ENCODE measurements at places on chromosomes 1 and 21.

GRCh38 chr1:59917026-59917784, 9.4 kb downstream of the CYP2J2 start:
- no peak for DNase-seq

DNA sequence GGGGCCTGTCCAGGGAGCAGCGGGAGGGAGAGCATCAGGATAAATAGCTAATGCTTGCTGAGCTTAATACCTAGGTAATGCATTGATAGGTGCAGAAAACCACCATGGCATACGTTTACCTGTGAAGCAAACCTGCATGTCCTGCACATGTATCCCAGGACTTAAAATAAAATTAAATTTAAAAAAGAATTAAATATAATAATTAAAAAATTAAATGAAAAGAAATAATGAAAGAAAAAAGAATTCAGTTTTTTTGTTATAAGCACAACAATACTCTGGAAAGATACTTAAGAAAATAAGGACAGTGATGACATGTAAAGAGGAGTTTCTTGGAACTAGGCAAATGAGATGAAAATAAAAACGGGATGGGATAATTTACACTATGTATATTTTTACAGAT, 386.2 kb downstream of the LRRIQ3 start:
- DNase-seq: no peak

DNA sequence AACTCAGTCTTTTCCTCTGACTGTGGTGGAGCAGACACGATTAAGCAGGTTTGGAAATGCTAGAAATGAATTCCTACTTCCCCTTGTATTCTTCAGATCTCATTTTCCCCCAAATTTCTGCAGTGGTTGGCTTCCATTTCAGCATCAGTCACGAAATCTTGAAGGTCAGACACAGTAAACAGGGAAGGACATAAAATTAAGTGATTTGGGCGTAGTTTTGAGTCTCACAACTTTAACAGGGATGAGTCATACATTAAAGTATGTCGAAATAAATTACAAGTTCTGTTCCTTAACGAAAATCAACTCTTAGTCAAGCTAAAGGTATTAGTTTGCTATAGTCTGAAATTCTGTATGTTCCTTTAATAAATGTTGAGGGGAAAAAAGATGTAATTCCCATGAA, 61.1 kb downstream of the HNRNPR start:
- no peak for DNase-seq

- peak; percentile 36 for DNase-seq
These were observed 8.6 kb upstream of the AK2 start for GRCh38 chr1:33045246-33045645.

- no peak for DNase-seq
These were observed 527.8 kb downstream of the MATN1 start for GRCh38 chr1:30195424-30196134.

DNA sequence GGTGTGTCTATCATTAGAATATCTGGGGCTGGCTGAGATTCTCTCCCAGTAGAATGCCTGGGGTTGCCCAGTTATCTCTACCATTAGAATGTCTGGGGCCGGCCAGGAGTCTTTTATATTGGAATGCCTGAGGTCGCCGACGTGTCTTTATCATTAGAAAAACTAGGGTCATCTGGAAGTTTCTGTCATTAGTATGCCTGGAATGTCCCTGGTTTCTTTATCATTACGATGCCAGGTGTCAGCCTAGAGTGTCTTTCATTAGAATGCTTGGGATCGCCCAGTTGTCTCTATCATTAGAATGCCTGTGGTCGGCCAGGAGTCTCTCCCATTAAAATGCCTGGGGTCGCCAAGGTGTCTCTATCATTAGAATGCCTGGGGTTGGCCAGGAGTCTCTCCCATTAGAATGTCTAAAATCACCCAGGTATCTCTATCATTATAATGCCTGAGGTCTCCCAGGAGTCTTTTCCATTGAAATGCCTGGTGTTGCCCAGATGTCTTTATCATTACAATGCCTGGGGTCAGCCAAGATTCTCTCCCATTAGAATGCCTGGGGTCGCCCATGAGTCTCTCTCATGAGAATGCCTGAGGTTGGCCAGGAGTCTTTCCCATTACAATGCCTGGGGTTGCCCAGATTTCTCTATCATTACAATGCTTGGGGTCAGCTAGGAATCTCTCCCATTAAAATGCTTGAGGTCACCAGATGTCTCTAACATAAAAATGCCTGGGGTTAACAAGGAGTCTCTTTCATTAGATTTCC, 53.2 kb downstream of the RNF187 start:
- DNase-seq: no peak

- no peak for DNase-seq
These were observed at the start of gene CRB1 for GRCh38 chr1:197268012-197268411. Gene CRB1 (plus strand): TSS chr1:197268252. CDS start chr1:197268413, 161 bp downstream.

- no peak for DNase-seq
These were observed 63.6 kb downstream of the CDK18 start for GRCh38 chr1:205568135-205568468.

- no peak for DNase-seq
These were observed 333.8 kb downstream of the ZP4 start for GRCh38 chr1:237556911-237557310.

GRCh38 chr1:52913014-52913413, 8.5 kb downstream of the ECHDC2 start:
- no peak for DNase-seq

DNA sequence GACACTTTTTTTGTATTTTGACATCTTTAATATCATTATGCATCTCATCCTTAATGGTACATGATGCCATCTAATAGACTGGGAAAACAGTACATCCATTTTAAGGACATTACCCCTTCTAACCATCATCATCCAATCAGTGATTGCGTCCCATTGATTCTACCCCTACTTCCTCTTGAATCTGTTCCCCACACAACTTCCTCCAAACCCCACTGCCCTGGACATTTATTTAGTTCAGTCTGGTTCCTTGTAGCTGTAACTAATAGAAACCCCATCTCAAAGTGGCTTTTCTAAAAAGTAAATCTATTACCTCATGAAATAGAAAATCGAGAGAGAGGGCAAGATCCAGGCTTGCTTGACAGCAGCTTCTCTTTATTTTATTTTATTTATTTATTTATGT, 2.1 kb upstream of the ITLN1 start:
- no peak for DNase-seq

GRCh38 chr1:7145947-7146346, 360.7 kb downstream of the CAMTA1 start:
- DNase-seq: no peak

DNA sequence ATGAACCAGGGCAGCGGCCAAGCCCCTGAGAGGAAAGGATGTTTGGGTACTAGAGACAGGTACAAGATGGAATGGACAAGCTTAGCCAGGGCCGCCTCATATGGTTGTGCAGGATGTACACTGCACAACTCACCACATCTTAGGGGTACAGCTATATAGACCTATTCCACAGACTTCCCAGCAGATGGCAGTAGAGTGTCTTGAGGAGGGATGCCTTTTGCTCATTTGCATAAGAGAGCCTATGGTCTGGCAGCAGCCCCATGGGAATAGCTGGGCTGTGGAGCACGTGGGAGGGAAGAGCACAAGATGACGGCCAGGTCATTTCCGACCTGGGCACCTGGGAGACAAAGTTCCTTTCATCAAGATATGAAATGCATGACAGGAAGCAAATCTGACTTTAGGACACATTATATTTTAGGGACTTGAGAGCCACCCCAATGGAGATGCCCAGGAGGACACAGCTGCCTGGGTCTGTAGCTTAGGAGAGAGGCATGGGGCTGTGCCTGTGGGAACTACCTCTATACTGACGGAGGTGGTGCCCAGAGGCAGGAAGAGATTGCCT, 215.5 kb downstream of the KCNJ6 start:
- peak; percentile 67 for DNase-seq

DNA sequence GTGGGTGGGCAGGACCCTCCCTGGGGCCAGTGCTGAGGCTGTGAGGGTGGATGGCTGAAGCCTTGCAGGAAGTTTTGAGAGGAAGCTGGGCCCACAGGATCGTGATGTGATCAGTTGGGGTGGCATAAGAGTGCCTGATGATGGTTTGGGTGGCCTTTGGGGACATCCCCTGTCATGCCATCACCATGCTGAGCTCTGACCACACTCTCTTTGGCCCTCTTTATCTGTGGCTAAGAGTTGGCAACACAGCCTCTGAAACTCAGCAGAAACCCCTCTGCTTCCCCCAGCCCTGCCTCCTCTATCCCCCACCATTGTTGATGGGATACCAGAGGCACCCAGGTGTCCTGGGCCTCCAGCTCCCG, 19.8 kb downstream of the MIIP start:
- no peak for DNase-seq

GRCh38 chr1:160630523-160631451, 16.1 kb downstream of the SLAMF1 start:
- no peak for DNase-seq

- no peak for DNase-seq
These were observed 45.3 kb downstream of the PRRC2C start for GRCh38 chr1:171530676-171531075.

- DNase-seq: no peak
These were observed 48.1 kb downstream of the STUM start for GRCh38 chr1:226596531-226597165.

DNA sequence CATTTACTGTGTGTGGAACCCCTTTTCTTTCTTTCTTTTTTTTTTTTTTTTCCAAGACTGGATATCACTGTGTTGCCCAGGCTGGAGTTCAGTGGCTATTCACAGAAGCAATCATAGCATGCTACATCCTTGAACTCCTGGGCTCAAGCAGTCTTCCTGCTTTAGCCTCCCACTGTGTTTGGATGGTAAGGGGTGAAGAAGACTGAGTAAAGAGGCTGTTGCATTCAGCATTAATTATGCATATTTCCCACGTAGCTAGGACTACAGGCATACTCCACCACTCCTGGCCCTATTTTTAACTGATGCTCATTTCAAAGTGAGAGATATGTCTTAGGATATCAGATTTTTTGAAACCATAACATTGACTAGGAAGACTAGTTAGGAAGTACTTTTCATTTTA, 39.5 kb downstream of the PHACTR4 start:
- DNase-seq: no peak

DNA sequence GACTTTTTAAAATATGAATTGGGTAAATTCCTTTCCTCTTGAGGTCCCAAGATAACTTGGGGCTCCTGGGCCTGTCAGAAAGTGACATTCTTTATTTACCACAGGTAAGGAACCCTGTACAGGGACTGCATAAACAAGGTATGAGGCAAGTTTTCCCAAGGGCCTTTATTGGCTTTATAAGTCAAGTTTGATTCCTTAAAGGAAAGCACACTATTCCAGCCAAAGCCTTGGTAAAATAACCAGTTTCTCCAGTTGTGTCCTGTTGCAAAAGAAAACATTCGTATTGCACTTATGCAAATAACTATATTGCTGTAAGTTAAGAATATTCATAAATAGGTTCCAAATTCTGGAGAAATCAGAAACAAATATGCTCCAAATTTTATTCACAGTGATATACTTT, 21.9 kb upstream of the METTL18 start:
- no peak for DNase-seq

- DNase-seq: no peak
These were observed 11.6 kb upstream of the PTPN7 start for GRCh38 chr1:202172015-202172355.

- no peak for DNase-seq
These were observed 156.1 kb downstream of the EDEM3 start for GRCh38 chr1:184598403-184599193.

DNA sequence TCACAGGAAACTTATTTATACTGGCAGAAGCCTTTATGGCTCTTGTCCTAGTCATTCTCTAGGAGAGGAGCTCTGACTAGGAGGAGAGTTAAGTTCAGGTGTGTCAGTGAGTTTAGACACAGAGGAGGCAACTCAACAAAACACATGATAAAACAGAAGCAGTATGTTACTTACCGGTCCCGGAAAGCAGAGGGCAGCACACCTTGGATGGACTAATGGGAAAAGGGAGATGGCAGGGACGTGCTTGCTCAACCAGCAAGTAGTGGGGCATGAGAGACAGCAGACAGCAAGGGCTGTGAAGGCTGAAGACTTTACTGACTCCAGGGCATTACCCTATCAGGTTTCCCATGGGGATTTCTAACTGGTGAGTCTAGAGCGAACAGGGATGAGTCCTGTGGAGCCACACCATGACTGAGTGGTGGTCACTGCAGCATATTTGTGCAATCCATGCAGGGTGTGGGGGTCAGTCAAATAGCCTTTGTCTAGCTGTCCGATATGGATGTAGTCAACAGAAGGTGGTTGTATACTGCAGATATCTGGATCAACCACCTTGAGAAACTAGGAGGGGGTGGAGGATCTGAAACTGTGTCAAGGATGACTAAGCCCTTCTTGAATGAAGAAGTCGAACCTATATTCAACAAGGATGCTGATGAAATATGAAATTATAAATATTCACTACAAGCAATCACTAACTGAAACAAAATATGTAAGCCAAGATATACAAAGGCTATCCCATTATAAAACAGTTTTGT, 596.3 kb upstream of the CHRM3 start:
- DNase-seq: peak; percentile 58

DNA sequence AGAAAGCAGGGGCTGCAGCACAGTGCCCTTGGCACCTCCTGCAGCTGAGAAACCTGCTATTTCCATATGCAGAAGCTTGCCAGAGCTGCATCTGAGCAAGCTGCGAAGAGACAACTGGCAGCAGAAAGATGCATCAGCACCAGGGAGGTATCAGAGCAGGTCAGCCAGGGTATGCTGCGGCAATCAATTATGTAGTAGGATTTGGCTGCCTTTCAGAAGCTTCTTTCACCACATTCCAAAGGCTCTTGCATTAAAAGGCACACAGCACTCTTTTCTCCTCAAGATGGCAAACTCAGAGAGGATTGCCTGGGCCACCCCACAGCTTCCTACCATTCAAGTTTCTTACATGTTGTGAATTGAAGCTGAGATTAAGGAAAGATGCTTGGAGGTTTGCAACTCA, 47.6 kb upstream of the RAP1A start:
- no peak for DNase-seq

- DNase-seq: no peak
These were observed 128.0 kb downstream of the SETD4 start for GRCh38 chr21:35932232-35932911.

GRCh38 chr1:34426325-34426896, 249.7 kb downstream of the C1orf94 start:
- DNase-seq: no peak

- DNase-seq: peak; percentile 65
These were observed 14.4 kb upstream of the FNBP1L start for GRCh38 chr1:93433407-93433961.

Data from H9 (cell line).